Mononuclear cell (primary cell): ENCODE measurements at places on chromosomes 13 and 19. TPM values are rescaled to one million over a fixed set of nuclear protein-coding genes. Genes with fewer than 3 reads are reported as not detected.

AMER2 gene
- 0.10 TPM for total RNA-seq

CASP14 gene
- total RNA-seq, result not detected

GPR12 gene
- not detected for total RNA-seq

TNFSF13B gene
- 36.6 TPM for total RNA-seq

NALCN gene
- not detected for total RNA-seq

IRF3 gene
- 27.2 TPM for total RNA-seq

PSG2 gene
- not detected for total RNA-seq

ZNF829 gene
- 3.9 TPM for total RNA-seq

CLIP3 gene
- total RNA-seq, result 0.10 TPM

S1PR4 gene
- 81.6 TPM for total RNA-seq

CATSPERD gene
- not detected for total RNA-seq

KIR3DL1 gene
- 1.6 TPM for total RNA-seq

TUBA3C gene
- not detected for total RNA-seq

GFY gene
- total RNA-seq, result not detected

CYP2F1 gene
- 0.10 TPM for total RNA-seq

PTGIR gene
- total RNA-seq, result 5.8 TPM

TMEM145 gene
- not detected for total RNA-seq

CGB2 gene
- not detected for total RNA-seq

KLK14 gene
- 0.10 TPM for total RNA-seq

COX7A1 gene
- total RNA-seq, result not detected

CXCL17 gene
- not detected for total RNA-seq
